ENCODE measurements at places on chromosomes 2 and 18.

DNA sequence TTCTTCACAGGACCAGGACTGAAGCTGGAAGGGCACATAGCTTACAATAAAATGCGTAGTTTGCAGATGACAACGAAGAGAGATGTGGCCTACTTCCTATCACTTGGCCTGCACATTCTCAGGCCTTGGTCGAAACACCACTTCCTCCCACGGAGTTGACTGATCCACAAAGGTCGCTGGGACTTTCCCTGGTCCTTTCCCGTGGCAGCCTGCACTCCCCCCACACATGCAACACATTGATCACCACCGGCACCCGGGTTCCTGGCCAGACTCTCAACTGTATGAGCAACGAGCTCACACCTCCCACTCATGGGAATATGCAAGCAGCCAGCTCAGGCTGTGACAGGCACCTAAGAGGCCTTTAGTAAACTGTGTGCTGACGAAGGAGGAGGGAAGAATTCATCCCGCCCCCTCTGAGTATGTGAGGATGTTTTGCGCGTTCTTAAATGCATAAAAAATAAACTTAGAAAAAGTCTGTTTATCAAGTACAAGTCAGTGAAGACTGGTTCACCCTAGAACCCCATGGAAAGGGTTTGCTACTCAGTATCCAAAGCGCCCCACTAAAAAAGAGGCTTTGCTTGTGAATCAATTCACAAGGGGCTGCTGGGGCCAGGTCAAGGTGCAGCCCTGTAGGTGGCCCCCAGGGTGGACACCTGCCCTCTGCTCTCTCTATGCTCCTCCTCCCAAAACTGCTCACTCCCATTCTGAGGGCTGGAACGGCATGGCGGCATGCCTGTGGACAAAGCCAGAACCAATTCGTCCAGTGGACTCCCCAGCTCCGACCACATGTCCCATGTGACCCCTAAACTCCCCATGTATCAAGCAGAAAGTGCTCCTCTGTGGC is 154.3 kb downstream of the EIPR1 start:
- no peak for DNase-seq

- no peak for DNase-seq
Measured at GRCh38 chr2:210544007-210544590, 12.3 kb upstream of the CPS1 start.

DNA sequence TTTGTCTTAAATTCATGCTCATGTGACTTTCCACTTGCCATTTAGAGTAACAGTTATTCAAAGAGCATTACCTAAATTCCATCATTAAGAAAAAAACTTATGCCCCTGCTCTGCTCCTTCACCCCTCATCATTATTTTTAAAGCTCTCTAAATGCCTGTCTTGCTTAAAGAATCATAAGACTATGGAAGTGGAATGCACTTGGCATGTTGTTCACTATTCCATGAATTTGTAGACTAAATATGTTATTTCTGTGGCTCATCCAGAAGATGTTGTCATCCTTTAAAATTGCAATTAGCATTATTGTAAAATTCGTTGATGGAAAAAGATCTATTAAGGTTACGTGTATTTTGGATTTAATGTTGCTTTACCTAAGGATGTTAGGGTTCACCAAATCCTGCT is 61.8 kb downstream of the FMNL2 start:
- DNase-seq: no peak

GRCh38 chr18:58196881-58197872 is 153.2 kb downstream of the NEDD4L start:
- DNase-seq: no peak

GRCh38 chr2:23007631-23008235 is 377.2 kb upstream of the KLHL29 start:
- no peak for DNase-seq

GRCh38 chr2:99490623-99491461 is 1.0 kb upstream of the REV1 start:
- DNase-seq: no peak

DNA sequence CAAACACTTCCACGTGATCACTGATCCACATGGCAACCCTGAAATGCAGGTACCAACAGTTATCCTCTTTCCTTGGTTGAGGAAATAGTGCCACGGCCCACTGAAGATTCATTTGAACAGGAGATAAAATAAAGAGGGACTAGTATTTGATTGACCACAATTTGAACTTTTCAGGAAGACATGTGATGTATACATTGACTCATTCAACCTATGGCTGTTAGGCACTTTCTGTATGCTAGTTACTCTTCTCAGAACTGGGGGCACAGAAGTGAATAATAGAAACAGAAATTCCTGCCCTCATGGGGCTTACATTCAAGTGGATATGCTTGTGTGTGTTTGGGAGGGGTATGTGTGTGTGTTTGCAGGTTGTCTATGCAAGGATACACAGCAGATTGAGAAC is 199.6 kb downstream of the PRKCE start:
- no peak for DNase-seq

GRCh38 chr2:174835797-174836255 is 71.6 kb upstream of the CHRNA1 start:
- DNase-seq: no peak

DNA sequence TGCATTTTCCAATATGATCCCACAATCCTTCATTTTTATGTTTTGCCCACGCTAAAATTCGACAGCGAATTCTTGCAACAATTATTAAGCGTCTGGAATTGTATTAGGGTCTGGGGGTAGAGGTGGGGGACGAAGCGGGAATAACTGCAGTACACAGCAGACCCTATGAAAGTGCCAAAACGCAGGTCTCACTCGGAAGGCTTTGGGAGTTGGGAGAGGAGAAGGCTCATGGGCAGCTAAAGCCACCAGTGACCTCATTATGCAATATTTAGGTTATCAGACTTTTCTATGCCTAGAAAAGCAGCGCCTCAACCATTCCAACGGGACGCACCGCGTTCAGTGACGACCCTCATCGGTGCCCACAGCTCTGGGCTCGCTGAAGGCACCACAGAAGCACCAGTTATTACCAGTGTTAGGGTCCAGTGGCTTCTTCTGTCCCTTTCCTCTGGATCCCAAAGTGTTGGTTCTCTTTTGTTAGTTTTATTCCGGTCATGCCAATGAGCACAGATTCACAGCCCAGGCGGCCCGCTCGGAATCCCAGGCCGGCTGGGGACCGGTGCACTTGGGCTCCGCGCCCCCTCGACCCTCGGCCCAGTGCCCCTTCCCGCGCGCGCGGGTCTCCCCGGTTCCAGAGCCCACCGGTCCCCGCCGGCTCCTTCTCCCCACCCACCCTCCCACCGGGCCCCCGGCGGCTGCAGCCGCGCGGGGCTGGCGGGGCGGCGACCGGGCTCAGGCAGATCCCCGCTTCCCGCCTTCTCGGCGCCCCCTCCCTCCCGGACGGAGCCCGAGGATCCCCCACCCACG is 737 bp upstream of the MAPK4 start:
- DNase-seq: no peak

- no peak for DNase-seq
Measured at GRCh38 chr2:152198499-152198898, 22.9 kb upstream of the STAM2 start.

DNA sequence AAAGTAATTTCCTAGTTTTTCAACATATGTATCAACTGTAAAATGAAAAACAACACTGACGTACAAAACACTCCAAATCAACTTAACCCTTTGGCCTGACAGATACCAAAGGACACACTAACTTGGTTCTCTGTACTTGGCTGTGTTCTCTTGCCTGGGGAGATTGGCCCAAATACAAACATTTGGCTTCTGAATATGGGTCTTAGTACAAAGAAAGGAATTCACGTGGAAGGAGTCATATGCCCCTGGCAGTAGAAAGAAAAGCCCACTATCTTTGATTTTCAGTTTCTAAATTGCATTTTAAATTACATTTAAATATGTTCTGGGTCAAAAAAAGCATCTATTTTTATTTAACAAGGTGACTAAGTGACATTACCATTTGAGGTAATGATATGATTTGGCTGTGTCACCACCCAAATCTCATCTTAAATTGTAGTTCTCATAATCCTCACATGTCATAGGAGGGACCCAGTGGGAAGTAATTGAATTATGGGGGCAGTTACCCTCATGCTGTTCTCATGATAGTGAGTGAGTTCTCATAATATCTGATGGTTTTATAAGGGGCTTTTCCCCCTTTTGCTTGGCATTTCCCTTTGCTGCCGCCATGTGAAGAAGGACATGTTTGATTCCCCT is 153.6 kb upstream of the CCDC195 start:
- no peak for DNase-seq

- no peak for DNase-seq
Measured at GRCh38 chr18:55786651-55787272, 198.8 kb upstream of the TCF4 start.

- DNase-seq: no peak
Measured at GRCh38 chr2:26989156-26989555, 18.7 kb downstream of the MAPRE3 start.

DNA sequence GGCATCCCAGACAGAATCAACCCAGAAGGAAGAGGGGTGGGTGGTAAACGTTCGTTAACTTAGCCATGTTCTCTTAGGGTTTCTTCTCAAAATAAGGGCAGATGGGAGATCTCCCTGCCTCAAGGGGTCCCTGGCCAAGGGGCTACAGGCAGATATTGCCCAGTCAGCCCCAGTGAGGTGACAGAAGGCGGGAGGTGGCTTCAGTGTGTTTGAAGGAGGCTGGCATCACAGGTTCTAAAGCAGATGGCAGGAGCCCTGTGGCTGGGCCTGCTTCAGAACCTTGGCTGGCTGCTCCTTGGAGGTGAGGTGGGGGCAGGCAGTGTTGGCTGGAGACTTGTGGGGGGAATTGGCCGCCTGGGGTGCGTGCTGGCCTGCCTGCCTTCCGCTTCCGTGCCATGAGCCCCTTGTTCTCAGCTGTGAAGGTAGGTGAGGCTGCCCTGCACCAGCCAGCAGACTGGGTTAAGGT is 23.5 kb downstream of the HPCAL1 start:
- no peak for DNase-seq

DNA sequence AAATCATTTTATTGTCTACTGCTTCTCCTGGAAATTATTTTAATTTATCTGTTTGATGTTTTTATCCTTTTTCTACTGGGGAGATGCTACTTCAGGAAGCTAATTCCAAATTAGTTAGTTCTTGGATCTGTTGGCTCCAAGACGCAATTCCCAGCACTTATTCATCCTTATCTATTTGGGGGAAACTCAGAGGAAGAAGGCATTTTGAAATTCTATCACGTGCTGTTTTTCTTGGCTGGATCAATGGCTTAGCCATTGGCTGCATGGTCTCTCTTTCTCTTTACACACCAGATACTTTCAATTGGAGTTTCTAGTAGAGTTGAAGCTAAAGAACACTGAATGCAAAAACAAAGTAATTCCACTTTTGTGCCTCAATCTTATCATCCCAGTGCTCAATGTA is 98.3 kb downstream of the RAPGEF4 start:
- DNase-seq: no peak

DNA sequence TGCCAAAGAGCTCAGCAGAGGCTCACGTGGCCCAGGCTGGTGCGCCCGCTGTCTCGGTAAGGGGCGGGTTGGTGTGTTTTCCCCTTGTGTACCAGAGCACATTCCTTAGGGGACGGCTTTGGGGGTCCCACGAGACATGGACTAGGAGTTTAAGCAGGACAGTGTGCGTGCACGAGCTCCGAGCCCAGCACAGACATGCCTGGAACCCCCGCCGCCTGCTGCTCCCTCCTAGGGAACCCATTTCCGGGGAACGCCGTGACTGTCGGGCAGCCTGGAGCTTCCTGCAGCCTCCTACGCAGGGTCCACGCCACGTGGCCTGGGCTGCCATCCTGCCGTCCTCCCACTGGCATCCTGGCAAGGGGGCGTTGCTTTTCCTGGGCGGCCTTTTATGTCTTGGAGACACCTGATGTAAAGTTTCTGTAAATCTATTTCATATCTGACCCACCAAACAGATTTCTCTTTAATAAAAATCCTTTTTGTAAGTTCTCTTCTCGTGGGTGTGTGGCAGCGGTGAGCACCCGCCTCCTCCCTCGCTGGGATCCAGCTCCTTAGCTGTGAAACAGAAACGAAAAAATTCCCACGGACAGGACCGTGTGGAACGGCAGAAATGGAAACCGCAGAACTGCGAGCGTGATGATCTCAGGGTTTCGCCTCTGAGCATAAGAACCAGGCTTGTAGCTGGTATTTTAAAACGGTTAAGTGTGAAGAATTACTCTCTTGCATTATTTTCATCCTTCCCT is 43.5 kb upstream of the KCNG2 start:
- no peak for DNase-seq

- DNase-seq: no peak
Measured at GRCh38 chr2:1716441-1716840, 27.9 kb downstream of the PXDN start.

DNA sequence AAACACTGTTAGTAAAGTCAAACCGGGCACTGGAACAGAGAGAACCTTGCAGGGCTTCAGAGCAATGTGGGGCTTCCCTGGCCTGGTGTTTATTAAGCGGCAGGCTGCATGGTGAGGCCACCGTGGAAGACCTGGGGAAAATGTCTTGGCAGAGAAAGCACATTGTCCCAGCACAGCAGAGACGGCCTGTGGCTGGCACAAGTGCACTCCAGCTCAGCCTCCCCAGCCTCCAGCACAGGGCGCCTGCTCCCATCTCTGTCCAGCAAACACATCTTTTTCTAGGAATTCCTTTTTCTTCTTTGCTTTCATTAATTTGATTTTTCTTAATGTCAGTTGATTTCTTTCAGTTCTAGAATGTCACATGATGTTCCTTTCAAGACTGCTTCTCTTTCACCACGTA is 138.2 kb upstream of the NFATC1 start:
- DNase-seq: no peak

- DNase-seq: no peak
Measured at GRCh38 chr2:169119123-169119760, 49.9 kb downstream of the DHRS9 start.

- no peak for DNase-seq
Measured at GRCh38 chr2:176002688-176003210, 682 bp upstream of the LNPK start.

DNA sequence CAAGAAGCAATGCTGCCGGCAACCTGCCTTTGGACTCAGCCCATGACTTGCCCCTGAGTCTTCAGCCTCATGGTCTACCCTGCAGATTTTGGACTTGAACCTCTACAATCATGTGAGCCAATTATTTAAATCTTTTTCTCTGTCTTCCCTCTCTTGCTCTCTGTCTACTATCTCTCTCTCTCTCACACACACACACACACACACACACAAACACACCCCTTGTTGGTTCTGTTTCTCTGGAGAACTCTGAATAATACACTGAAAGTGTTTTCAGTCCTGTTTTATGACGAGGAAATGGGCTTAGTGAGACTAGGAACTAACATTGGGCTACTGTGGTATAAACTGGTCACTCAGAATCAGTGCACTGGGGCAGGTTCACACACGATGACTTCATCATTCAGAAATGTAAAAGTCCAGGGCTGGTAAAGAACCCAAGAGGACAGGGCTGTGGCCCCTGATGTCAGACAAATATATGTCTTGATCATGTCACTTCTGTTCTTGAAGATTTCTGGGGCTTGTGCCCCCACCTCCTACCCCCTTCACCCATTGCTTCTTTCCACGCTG is 266.1 kb upstream of the SIX2 start:
- no peak for DNase-seq

GRCh38 chr2:3389193-3389592 is 9.7 kb downstream of the TRAPPC12 start:
- no peak for DNase-seq

- no peak for DNase-seq
Measured at GRCh38 chr2:45755585-45756335, 104.3 kb downstream of the PRKCE start.

All from NCI-H187 (cell line).